ENCODE measurements at places on chromosomes 1 and 21. TPM values are rescaled to one million over a fixed set of nuclear protein-coding genes. Genes with fewer than 3 reads are reported as not detected.

Gene DPH2
- 21.5 TPM for total RNA-seq

Gene BTBD19
- total RNA-seq, result 4.4 TPM

Gene PPFIA4
- total RNA-seq, result 12.4 TPM

Gene ODF2L
- 49.0 TPM for total RNA-seq

GRCh38 chr1:112083487-112083886, 94.0 kb upstream of the KCND3 start:
- DNase-seq, result peak; percentile 18

DNA sequence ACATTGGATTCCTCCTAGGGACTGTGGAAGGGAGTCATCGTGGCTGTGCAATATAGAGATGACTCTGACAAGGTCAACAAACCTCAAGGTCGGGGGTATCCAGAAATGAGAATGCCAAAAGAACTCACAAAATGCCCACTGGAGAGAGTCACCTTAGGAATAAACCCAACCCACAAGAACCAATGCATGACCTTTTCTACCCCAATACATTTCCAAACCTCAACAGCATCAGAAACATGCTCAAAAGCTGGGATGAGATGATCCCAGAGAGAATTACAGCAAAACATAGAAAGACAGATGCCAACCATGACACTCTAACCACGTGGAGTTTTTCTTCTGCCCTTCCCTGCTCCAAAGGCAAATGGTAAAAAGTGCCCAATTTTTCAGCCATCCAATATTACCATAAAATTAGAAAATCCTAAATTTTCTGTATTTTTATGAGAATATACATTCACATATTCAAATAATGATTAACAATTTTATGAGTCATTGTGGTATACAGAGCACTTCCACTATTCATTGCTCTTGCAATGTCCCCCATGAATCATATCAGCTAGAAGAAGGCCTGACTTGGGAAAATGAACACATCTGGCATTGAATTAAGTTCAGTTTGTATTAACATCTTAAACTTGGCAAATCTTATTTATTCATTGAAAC, 88.2 kb upstream of the PALMD start:
- peak; percentile 89 for DNase-seq

- DNase-seq, result peak; percentile 84
Measured at GRCh38 chr1:93081716-93082115, 2.6 kb downstream of the MTF2 start.

DNA sequence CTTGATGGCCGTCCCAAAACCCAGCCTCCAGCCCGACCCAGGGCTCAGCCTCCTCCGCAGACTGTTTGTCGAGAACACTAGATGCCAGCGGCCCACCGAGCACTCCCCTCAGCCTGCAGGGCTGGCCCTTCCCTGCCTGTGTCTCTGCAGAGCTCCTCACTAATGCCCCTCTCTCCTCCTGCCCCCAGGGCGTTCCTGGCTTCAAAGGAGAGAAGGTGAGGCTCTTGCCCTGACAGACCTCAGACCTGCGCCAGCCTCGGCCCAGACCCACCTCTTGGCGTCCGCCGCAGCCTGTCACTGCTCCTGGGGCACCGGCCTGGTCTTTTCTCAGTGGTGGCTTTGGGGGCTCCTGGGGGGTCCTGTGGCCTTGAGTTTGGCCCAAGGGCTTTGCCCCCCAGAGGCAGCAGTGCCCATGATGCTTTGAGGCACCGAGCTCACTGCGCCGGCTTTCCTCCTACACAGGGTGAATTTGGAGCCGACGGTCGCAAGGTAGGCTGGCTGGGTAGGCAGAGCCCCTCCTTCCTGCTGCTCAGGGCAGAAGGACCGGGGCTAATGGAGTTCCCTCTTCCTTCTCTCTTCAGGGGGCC, 18.4 kb downstream of the COL6A2 start:
- no peak for DNase-seq

GRCh38 chr1:233393926-233394680, 66.6 kb downstream of the MAP3K21 start:
- DNase-seq, result no peak

DNA sequence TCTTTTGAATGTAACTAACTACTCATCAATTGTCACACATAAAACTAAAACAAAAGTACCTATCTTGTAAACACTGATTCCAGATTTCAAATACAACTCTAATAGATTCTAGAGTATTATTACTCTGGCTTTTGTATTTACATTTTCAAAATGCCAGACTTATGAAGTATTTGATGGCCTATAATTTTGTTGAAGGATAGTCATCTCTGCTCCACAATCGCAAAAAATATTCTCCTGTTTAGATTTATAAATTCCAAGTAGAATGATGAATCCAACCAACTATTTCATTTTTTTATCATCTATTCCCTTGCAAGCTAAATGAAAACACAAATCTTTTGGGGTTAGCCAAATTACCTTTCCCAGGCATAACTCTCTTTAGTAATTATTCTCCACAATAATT, 75.0 kb upstream of the GUCA2A start:
- no peak for DNase-seq

GRCh38 chr1:46281021-46281420, 22.4 kb downstream of the LRRC41 start:
- DNase-seq, result no peak

- DNase-seq, result peak; percentile 67
Measured at GRCh38 chr1:20105856-20106255, 13.5 kb downstream of the PLA2G2D start.

- DNase-seq, result no peak
Measured at GRCh38 chr1:25573961-25574360, 30.6 kb downstream of the LDLRAP1 start.

- DNase-seq, result no peak
Measured at GRCh38 chr1:67184838-67185421, 18.7 kb downstream of the IL23R start.

- peak; percentile 91 for DNase-seq
Measured at GRCh38 chr1:27556781-27557595, 47.0 kb downstream of the AHDC1 start.

DNA sequence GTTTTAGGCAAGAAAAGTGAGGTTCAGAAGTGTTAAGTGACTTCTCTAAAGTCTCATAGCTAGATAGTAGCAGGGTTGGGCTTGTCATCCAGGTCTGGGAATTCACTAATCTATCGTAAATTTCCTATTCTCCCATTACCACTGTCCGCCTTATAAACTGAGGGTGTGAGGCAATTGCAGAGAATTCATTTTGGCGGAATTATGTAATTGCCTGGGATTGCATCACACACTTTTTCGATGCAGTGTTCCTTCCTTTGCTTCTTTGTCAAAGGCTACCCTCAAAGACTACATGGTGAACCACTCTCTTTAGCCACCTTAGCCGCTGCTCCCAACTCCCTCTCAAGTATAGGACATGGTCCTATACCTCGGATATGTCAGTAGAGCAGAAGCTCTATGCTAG, 19.1 kb downstream of the SELP start:
- DNase-seq, result no peak

GRCh38 chr1:183235503-183235902, 49.4 kb downstream of the LAMC2 start:
- no peak for DNase-seq

GRCh38 chr1:206691604-206692003, 6.9 kb downstream of the MAPKAPK2 start:
- peak; percentile 79 for DNase-seq

GRCh38 chr1:2411801-2412394, 466 bp downstream of the PEX10 start:
- DNase-seq, result no peak

DNA sequence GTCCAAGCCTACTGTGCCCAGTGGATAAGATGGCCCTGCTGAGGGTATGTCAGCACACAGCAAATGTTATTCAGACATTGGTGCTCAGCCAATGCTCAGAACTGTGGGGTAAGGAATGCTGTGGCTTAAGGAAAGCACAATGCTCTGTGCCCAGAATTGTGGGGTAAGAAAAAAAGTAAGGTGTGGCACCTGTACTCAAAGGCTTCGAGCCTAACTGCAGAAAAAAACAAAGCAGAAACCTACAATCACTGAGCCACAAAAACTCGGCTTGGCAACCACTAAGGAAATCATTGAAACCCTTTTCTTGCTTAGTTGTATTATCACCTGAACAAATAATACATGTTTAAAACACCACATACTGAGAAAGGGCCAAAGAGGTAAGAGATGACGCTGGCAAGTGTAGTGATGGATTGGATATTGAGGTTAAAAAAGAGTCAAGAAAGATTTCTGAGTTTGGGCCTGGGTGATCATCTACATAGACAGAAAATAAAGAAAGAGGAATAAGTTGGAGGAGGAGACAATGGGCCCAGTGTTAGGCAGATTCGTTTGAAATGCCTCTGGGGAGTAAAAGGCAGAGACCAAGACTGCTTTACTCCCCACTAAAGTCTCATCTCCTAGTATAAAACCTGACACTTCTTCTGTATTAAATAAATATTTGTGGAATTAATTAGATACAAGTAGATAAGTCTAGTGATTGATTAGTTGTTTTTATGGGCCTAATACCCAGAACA, 25.9 kb upstream of the ATP1A1 start:
- peak; percentile 56 for DNase-seq

GRCh38 chr1:191371626-191372025, 786.6 kb upstream of the RGS18 start:
- peak; percentile 77 for DNase-seq

GRCh38 chr1:161157867-161158266, 1.4 kb upstream of the USP21 start:
- no peak for DNase-seq

- DNase-seq, result no peak
Measured at GRCh38 chr1:81329041-81329440, 471.7 kb upstream of the ADGRL2 start.
